ENCODE measurements at places on chromosomes 1 and 21. TPM values are rescaled to one million over a fixed set of nuclear protein-coding genes. Genes with fewer than 3 reads are reported as not detected.

DNA sequence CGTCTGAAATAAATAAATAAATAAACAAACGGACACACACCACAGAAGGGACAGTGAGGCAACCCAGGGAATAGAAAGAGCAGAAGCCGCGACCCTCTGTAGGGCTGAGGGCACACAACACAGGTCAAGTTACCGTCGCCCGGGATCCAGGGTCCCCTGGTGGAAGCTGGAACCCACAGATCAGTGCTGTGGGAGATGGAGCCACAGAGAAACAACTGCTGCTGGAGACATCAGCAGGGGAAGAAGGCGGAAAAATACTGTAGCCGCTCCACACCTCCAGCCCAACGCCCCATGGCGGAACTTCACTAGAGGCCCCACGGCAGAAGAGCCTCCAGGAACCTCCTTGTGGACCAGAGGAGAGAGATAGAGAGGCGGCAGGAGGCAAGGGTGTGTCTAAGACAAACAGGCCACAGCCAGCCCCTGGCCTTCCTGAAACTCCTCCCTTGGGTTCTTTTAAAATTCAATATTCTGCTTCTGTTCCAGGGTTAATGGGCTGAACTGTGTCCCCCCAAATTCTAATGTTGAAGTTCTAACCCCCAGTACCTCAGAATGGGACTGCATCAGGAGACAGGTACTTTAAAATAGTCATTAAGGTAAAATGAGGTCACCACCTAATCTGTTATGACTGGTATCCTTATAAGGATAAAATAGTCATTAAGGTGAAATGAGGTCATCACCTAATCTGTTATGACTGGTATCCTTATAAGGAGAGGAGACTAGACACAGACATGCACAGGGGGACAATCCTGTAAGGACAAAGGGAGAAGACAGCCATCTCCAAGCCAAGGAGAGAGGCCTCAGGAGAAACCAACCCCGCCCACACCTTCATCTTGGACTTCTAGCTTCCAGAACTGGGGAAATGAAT is 7.7 kb upstream of the HLCS start:
- no peak for DNase-seq
- no peak overlapping the region for H3K27ac ChIP-seq
- peaks cover 32% of the 10 kb centered on the region for H3K4me1 ChIP-seq
- H3K27me3 ChIP-seq: no peaks in the 10 kb centered on the region
- peaks cover 3% of the 10 kb centered on the region for H3K36me3 ChIP-seq
- no peak overlapping the region for H3K4me3 ChIP-seq

DNA sequence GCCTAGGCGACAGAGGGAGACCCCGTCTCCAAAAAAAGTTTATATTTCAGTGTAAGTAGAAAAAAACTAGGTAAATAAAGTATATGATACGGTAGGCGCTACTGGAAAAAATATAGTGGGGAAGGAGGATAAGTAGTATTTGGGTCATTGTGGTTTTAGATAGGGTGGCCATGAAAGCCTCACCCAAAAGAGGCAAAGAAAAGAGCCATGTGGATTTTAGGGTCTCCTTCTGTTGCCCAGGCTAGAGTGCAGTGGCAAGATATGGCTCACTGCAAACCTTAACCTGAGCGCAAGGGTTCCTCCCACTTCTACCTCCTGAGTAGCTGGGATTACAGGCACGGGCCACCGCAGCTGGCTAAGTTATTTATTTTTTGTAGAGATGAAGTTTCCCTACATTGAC is 17.1 kb downstream of the LEPR start:
- peaks cover 5% of the 10 kb centered on the region for H3K36me3 ChIP-seq
- no peaks in the 10 kb centered on the region for H3K27me3 ChIP-seq
- peaks cover 6% of the 10 kb centered on the region for H3K4me1 ChIP-seq

- H3K27ac ChIP-seq: no peak overlapping the region
- no peak for DNase-seq
- no peaks in the 10 kb centered on the region for H3K27me3 ChIP-seq
- H3K4me3 ChIP-seq: no peak overlapping the region
- H3K4me1 ChIP-seq: no peaks in the 10 kb centered on the region
- no peaks in the 10 kb centered on the region for H3K36me3 ChIP-seq
Measured at GRCh38 chr1:157639800-157640199, 41.9 kb upstream of the FCRL4 start.

The SMCP gene
- total RNA-seq: not detected

GRCh38 chr1:32761253-32761877 is 55.8 kb downstream of the YARS1 start:
- DNase-seq: peak; percentile 90
- no peaks in the 10 kb centered on the region for H3K27me3 ChIP-seq
- H3K4me1 ChIP-seq: peaks cover 99% of the 10 kb centered on the region
- peak overlapping the region; percentile 95 for H3K27ac ChIP-seq
- no peaks in the 10 kb centered on the region for H3K36me3 ChIP-seq

The HRNR gene
- not detected for total RNA-seq

- H3K4me1 ChIP-seq: peaks cover 10% of the 10 kb centered on the region
- peak; percentile 85 for DNase-seq
- no peaks in the 10 kb centered on the region for H3K36me3 ChIP-seq
- no peak overlapping the region for H3K4me3 ChIP-seq
- no peaks in the 10 kb centered on the region for H3K27me3 ChIP-seq
- H3K27ac ChIP-seq: no peak overlapping the region
Measured at GRCh38 chr1:185170291-185170848, 13.4 kb downstream of the SWT1 start.

DNA sequence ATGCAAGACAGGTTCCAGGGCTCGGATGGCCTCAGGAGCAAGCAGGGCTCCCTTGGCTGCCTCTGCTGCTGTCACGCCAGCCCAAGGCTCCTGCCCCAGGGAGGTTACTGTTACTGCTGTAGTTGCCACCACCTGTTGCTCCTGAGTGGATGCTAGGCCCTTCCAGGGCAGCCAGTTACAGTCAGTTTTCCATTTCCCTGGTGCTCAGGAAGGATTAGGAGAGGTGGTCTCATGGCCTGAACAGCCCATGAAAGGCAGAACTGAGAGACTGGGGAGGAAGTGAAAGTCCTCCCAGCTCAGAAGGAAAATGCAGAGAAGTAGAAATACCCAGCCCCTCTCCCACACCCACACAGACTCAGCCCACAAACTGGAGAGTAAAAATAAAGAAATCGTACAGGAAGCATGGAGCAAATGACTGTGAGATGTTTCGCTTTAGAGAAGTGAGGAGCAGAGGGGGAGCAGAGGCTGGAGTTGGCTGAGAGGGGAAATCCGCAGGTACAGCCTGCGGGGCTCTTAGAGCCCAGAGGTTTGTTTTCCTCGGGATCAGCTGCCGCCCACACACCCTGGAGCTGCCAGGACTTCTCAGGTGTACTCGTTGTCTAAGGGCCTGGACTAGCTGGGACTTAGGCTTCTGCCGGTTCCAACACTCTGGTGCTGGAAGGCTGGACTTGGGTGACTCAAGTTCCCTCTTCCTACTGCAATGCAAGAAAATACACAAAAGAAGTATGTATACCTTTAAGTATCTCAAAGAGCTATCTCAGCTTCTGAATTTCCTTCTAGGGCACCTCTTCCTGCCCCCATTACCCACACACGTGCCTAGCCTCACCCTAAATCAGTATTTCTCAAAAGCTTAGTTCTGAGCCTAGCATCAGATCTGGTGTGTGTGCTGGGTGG is 2.3 kb downstream of the IL6R start:
- no peaks in the 10 kb centered on the region for H3K27me3 ChIP-seq
- H3K36me3 ChIP-seq: peaks cover 5% of the 10 kb centered on the region
- DNase-seq: peak; percentile 39
- peak overlapping the region; percentile 65 for H3K4me3 ChIP-seq
- H3K4me1 ChIP-seq: peaks cover 92% of the 10 kb centered on the region
- H3K27ac ChIP-seq: peak overlapping the region; percentile 98

The RNU1-1 gene
- total RNA-seq: 9,966 TPM

The GJA9 gene
- total RNA-seq: 0.73 TPM

The CHAF1B gene
- 0.58 TPM for total RNA-seq
